ENCODE measurements at places on chromosomes 11 and 22.

DNA sequence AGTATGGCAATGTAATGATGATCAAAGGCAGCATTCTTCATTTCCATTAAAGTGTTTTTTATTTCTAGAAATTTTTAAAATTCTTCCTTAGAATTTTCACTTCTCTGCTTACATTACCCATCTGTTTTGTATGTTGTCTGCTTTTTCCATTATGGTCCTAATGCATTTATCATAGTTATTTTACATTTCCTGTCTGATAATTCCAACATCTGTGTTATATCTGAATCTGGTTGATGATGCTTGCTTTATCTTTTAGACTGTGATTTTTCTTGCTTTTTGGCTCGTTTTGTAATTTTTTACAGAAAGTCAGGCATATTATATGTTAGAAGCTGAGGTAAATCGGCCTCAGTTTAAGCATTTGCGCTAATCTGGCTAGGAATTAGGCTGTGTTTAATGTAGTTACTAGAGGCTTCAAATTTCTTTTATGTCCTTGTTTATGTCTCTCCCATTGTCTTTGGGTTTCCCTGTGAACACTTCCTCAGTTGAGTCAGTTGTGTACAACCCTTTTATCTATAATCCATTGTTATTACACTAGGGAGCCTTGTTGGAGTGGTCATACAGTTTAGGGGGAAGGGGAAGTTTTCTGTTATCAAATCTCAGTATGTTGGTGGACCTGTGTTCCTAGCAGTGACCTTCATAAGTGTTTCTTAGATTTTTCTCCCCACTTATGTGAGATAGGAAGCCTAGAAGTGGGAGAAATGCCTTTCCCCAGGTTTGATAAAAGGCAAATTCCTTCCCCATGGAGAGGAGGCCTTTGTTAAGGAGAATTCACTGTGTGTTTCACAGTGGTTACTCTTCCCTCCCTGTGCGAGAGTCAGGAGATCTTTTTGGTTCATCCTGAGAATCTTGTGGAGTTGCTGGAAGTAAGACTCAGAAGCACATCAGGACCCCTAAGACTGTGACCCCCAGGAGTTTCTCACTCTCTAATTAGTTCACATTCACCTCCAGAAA lies 437.5 kb downstream of the INSC start:
- DNase-seq, result no peak

GRCh38 chr11:76783294-76783895 lies at the start of gene TSKU:
TSS of gene TSKU (plus strand) at chr11:76783356. CDS start at chr11:76795617, 12,261 bp downstream.
- DNase-seq, result no peak

DNA sequence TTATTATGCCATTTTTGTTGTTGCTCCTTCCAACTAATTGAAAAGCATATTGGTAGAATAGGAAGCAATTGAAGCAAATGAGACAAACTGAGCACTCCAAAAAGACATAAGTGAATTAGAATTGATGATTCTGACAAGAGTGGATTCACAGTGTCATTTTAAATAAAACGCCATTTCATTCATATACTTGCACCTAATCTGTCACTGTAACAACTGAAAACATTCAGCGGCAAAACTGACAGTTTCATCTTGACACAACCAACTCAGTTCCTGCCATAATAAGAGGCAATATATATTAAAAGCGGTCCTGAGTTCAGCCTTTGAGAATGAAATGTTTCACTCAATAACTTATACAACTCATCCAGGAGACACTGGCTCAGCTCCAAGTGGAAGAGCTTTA lies 306.8 kb downstream of the CNTN5 start:
- no peak for DNase-seq

DNA sequence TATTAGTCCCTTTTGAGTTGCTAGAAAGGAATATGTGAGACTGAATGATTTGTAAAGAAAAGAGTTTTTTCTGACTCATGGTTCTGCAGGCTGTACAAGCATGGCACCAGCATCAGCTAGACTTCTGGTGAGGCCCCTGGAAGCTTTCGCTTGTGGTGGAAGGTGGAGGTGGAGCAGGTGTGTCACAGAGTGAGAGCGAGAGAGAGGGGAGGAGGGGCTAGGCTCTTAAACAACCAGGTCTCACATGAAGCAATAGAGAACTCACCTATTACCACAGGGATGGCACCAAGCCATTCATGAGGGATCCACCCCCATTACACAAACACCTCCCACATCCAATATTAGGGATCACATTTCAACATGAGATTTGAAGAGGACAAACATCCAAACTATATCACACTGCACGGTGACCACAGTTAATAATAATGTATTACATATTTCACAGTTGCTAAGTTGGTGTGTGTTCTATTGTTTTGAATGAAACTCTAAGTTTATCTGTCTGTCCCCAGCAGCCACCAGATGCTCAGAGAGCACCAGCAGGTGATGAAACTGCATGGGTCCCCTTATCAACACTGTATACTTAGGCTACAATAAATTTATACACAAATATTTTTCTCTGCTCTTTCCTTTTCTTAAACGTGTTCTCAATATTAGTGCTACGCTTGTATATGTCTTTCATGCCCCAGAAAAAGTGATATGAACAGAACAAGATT lies 14.1 kb downstream of the ZFP91 start:
- DNase-seq, result no peak

DNA sequence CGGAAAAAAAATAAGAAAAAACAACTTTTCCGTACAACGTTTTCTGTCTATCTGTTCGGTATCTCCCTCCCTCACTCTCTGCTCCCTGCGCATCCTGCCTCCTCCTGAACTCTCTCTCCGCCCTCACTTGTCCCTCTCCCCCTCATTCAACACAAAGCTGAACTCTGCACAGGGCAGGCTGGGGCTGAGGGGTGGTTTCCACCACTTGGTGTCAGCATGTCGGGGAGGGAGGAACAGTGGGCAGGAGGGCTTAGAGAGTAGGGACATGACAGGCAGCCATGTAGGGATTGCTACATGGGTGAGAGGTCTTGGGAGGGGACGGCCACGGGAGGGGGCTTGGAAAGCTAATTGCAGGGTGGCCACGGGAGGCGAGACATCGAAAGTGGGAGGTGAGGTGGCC lies 17.6 kb downstream of the SLC22A12 start:
- DNase-seq, result peak; percentile 39

- no peak for DNase-seq
Measured at GRCh38 chr22:24685531-24686190, 82.7 kb downstream of the GGT1 start.

All from NB4 (cell line).